Dorsolateral prefrontal cortex (tissue), 122 donors: ENCODE measurements at places on chromosomes 13 and 19. TPM values are rescaled to one million over a fixed set of nuclear protein-coding genes. Genes with fewer than 3 reads are reported as not detected.

Gene BRCA2
- 0.48 TPM for total RNA-seq

Gene WTIP
- 27.7 TPM for total RNA-seq

Gene DPF1
- total RNA-seq: 58.1 TPM

Gene C19orf38
- 0.77 TPM for total RNA-seq
